ENCODE measurements at places on chromosomes 1 and 21.

DNA sequence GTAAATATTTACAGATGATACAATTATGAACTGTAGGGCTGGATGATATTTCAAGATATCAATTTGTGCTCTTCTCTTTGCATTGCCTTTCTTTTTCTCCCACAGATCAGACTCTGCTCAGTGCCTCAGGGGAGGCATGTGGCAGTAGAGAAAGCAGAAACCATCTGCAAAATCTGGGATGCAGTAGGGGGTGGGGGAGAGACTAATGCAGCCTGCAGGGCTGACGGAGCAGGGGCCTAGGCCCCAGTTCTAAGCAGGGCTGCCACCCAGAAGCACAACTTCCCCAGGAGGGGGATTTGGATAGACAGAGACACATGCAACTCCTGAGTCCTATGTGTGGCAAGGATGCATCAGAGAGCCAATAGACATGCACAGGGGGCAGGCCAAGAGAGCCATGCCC, 511.6 kb downstream of the SMYD3 start:
- no peak for DNase-seq

DNA sequence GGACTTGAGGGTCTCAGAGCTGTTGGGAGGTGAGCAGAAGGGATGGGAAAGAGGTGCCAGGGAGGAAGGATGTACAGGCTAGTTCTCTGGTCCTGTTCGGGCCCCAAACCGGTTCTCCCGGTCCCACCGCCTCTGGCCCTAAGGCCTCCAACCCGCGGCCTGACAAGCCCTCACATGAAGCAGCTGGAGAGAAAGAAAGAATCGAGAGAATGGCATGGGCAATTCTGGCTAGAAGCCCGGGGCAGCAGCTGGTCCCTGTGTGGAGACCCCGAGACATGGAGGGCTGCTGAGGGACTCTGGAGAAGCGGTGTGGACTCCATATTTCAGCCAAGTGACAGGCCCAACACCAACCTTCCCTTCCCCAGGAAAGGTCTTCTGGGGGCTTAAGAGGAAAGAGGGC, 730 bp downstream of the CDC42SE1 start:
- peak; percentile 31 for DNase-seq

DNA sequence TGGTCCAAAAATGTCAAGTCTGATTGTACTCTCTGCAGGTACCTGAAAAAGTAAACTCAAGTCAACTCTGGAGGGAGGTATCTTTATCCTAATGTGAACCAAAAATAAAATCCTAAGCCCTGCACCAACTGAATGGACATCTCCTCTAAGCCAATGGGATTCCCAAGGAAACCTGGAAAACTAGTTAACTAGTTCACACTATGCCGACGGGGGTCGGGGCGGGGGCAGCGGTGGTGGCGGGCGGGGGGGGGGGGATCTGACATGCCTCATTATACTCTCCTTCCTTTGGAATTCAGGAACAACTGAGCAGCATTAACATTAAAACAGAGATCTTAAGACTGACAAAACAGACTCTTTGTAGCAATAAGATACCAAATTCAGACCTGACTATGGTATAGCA, 452.6 kb upstream of the CAMK1G start:
- peak; percentile 17 for DNase-seq

- DNase-seq, result peak; percentile 20
These were observed 166.6 kb downstream of the DYRK1A start for GRCh38 chr21:37532868-37533780.

Measured in RPMI8226 (cell line).